ENCODE measurements at places on chromosomes 6 and 20. TPM values are rescaled to one million over a fixed set of nuclear protein-coding genes. Genes with fewer than 3 reads are reported as not detected.

- DNase-seq, result no peak
Measured at GRCh38 chr20:63873477-63873971, 8.5 kb downstream of the TPD52L2 start.

Gene SCUBE3
- 0.18 TPM for polyA plus RNA-seq

GRCh38 chr6:2917065-2917464, 14.0 kb upstream of the SERPINB9 start:
- DNase-seq, result no peak

Gene CRISP2
- not detected for polyA plus RNA-seq

Gene PNPLA1
- not detected for polyA plus RNA-seq

GRCh38 chr6:15350386-15351083, 104.7 kb downstream of the JARID2 start:
- no peak for DNase-seq

Gene ADAM33
- not detected for polyA plus RNA-seq

- no peak for DNase-seq
Measured at GRCh38 chr6:42510795-42511194, 53.0 kb upstream of the UBR2 start.

DNA sequence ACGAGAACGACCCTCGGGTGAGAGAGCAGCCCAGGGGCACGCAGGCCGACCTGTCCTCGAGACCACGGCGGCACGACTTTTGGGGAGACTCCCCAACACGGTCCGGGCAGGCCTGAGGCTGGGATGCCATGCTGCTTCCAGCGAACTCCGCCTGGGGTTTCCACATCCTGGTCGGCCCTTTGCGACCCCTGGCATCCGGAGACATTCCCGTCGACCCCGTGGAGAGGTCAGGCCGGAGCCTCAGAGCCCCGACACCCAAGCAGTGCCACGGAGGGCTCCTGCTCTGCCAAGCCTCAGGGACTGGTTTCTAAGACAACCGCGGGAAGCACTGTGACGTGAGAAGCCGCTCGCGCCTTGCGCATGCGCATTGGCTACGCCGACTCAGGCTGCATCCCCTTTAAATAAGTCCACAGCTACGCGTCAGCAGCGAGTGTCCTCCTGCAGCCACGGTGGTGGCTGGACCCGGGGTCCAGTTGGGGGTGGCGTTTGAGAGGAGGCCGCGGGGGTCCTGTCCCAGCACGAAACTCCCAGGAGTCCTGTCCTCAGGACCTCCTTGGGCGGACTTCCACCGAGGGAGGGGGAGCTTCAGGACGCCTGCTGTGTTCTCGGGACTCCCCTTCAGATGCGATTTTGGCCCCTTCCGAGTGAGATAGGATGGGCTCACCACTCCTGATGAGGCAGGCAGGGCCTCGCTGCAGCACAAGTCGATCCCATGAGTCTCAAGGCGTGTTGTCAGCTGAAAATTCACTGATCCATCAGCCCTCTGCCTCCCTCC, 1089.3 kb upstream of the DEFB115 start:
- DNase-seq, result peak; percentile 46

GRCh38 chr20:18973529-18974173, 160.1 kb downstream of the SCP2D1 start:
- DNase-seq, result no peak

Gene WFDC11
- polyA plus RNA-seq, result not detected

Gene ARFGAP1
- polyA plus RNA-seq, result 22.7 TPM

- DNase-seq, result no peak
Measured at GRCh38 chr6:89387516-89388201, 24.4 kb downstream of the RRAGD start.

DNA sequence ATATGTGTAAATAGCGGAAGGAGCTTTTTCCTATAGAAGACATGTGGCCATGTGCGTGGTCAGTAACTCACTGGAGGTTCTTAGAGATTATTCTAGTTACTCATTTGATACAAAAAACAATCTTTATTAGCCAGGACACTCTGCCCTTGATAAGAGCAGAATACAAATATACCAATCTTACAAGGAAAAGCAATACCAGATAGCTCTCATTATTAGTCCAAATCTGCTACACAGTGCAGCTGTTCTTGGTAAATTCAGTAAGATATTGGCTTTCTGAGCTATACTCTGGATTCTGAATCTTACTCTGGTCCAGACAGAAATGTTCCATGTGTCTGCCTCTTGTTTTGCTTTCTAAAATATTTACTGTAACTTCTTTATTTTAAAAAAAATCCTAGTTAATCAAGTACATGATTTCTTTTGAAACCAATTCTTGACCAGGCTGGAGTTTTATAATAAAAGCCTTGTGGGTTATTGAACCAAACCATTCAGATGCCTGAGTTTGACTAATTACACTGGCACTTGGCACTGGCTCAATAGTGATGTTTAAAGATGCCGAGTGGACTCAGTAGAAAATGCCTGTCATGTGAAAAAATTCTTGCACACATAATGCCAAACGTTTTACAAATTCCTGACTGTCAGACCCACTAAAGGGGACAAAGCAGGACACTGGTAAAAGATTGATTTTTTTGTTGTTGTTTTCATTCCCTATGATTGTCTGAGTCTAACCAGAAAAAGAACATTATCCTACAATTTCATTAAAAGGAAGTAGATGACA, 242.8 kb upstream of the TCF21 start:
- no peak for DNase-seq

DNA sequence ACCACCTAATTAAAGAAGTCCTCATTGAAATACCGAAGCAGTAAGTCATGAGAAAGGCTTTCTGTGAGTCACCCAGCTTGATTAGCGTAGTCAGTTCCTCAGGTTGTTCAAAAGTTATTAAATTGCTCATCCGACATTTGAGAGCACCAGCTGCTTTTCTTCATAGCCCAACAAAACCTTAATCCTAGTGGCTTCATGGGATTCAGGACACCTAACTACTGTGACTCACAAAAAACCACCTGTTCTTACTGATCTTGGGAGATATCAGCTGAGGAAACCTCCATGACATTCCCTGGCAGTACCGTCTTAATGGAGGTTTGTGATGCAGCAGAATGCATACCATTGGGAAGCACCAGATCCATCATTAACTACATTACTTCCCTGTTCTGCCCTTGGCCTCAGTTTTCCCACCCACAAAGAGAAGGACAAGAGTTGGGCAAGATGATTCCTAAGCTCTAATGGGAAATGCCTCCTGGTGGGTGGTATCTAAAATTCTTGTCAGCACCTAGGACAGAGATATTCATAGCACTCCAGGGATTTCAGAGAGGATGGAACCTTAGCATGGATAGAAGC, 103.8 kb downstream of the KHDC1L start:
- DNase-seq, result no peak

GRCh38 chr6:24126586-24127192, 674 bp downstream of the NRSN1 start:
- no peak for DNase-seq

Measured in CD8-positive, alpha-beta memory T cell (primary cell).